Ureter (tissue), 1 donor: ENCODE measurements at places on chromosomes 1 and 21. TPM values are rescaled to one million over a fixed set of nuclear protein-coding genes. Genes with fewer than 3 reads are reported as not detected.
A peak's percentile ranks its signal among the peaks of the same experiment; 100 is the strongest.

The PDXK gene
- total RNA-seq, result 137 TPM

The ETNK2 gene
- 13.5 TPM for total RNA-seq

The DNAJC6 gene
- total RNA-seq, result 3.4 TPM

The DIO1 gene
- total RNA-seq, result not detected

The NBPF8 gene
- total RNA-seq, result 12.7 TPM

DNA sequence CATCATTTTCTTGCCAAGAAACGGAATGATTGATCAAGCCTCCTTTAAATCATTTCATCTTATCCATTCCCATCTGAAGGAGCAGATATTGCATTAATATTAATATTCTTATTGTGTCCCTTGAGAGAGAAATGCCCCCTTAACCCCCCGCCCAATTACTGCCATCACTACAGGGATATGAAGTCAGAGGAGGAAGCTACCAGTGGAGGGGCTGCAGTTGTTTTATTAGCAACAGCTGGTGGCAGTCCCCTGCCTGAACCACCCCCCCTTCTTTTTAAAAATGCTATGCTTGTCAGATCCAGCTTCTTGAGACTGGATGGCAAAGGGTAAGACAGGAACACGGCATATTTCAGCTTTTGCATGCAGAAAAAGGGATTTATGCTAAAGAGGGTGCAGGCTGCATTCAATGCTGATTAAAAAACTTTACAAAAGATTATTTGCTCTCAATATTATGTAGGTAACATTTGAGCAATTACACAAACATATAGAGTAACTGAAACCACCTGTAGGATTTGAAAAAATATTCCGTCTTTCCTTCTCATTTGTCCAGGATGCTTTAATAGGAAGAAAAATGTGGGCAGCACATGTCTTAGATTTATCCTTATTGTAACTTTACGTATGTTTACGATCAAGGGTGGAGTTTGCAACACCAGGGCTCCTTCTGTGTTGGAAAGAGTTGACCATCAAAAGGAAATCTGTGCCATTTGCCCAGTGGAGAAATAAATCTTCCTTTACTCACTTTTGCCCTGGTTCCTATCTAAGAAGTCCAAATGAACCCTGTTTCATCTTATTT lies 77.7 kb downstream of the ZBTB18 start:
- DNase-seq, result no peak

GRCh38 chr1:151992303-151993083 lies 1.2 kb downstream of the S100A10 start:
- peak; percentile 73 for DNase-seq

- no peak for DNase-seq
These were observed 74.0 kb downstream of the NUF2 start for GRCh38 chr1:163395790-163396189.

DNA sequence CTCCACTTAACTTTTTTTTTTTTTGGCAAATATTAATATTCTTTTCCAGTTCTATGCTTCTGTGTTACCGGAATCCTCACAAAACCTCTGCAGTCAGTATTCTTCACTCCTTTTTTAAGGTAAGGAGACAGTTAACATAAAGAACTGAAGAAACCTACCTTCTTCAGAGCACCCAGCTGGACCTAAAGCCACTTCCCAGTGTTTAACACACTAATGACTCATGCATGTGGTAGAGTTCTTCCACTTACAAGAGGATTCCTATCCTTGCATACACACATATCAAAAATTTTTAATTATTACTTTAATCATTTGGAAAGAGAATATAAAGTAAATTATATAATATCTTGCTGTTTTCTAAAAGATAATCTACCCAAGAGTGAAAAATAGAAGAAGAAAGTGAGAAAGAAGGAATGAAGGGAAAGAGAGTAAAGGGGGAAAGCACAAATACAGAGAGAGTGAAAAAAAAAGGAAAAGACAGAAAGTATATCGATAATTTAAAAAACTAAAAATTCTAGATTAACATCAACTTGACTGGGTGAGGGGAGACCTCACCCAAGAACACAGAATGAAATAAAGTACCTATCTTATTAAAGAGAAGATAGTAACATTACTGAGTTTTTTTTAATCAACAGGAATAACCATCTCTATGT lies 54.9 kb downstream of the ENAH start:
- DNase-seq, result no peak

DNA sequence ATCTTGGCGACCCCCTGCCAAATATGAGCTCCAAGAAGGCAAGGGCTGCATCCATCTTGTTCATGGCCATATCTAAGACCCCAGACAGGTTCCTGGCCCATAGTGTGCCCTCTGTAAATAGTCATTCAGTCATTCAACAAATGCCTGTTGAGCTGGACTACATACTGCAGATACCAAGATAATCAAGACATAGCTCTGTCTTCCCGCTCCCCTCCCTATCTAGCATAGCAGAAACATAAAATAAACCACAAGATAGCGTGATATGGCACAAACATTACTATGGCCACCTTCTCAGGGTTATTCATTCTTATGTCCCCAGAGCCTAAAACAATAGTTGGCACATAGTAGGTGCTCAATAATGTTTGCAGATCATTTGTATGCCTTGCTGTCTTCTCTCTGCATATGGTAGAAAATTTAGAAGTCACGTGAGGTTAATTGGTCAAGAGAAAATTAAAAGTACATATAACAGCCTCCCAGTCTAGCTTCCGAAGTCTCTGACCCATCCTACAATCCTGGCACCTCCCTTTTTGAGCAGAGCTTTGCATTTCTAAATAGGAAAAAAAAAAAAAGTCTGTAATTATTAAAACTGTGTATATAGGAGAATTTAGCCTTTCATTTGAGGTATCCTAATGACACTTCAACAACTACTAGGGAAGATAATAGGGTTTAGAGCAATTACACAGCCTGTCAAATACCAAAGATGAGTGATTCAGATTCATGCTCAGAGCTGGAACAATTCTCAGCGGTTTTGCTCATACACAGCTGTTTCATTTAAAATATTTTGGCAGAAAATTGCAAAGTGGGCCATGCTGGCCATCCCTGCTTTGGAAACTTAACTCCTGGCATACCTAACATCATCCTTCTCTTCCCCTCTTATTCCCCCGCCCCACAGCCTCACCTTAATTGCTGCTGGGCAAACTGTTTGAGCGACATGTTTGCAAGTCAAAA lies 219.0 kb downstream of the KAZN start:
- no peak for DNase-seq

DNA sequence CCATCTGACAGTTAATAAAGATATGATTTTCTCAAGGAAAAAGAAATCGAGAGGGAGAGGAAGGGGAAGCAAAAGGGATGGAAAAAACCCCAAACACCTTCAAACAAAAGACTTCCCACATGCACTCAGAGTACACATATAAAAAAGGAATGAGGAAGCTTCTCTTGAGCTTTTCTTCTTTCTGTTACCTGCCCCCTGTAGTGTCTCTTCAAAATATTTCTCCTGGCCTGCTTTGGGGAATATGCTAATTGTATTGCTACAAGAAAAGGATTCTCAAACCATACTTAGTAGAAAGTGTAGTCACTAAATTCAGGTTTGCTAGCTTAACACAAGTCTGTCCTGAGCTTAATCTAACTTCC lies 58.7 kb downstream of the KIF14 start:
- no peak for DNase-seq

GRCh38 chr1:229839800-229840199 lies 213.8 kb downstream of the URB2 start:
- DNase-seq, result no peak

DNA sequence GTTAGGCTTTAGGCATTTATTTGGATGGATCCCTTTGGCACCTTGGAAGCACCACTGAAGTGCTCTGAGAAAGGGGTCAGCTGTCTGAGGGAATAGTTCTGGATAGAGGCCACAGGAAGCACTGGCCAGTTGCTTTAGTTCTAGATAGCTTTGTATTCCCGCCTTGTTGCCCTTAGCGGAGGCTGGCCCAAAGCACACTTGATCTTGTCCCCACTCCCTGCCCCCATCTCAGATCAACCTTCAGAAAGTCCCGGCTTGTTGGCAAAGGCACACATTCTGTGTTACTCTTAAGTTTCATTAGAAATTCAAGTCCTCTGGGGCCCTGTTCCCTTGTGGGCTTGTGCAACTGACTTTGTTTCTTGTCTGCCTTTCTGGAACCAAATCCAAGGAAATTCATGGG lies 15.2 kb upstream of the NBL1 start:
- no peak for DNase-seq

DNA sequence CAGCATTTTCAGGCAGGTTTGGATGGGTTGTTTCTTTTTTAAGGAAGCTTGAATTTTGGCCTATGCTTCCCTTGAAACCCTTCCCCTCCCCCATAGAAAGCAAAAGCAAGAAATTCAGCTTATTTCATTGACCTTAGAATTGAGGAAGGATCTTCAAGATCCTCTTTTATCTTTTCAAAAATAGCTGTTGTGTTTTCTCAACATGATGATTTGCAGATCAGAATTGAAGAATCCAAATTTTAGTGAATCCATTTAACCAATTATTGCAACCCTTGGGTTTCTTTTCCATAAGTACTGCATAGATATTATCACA lies 73.7 kb downstream of the LRRC8C start:
- no peak for DNase-seq

DNA sequence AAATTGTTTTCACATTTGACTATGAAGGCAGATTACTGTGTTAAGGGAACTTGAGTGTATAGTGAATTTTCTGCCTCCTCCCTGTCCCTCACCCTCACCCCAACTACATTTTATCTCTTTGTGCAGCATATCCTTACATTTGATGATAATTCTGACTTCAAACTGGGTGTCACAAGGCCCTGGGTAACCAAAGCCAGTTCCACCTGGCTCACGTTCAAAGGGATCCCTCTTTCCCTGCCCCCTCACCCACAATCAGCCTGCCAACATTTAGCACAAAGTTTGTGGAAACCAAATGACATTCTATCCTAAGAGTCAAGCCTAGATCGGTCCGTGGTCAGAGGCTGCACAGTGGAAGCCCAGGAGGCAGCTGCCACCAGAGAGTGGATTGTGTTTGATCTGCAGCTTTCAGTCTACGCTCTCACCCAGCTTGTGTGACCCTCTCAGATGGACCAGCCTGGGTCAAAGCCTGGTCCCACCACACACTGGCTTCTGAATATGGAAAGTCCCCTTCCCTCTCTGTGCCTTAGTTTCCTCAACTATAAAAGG lies 10.3 kb downstream of the KIAA0040 start:
- DNase-seq, result no peak
